ENCODE measurements at places on chromosomes 16 and 17.

DNA sequence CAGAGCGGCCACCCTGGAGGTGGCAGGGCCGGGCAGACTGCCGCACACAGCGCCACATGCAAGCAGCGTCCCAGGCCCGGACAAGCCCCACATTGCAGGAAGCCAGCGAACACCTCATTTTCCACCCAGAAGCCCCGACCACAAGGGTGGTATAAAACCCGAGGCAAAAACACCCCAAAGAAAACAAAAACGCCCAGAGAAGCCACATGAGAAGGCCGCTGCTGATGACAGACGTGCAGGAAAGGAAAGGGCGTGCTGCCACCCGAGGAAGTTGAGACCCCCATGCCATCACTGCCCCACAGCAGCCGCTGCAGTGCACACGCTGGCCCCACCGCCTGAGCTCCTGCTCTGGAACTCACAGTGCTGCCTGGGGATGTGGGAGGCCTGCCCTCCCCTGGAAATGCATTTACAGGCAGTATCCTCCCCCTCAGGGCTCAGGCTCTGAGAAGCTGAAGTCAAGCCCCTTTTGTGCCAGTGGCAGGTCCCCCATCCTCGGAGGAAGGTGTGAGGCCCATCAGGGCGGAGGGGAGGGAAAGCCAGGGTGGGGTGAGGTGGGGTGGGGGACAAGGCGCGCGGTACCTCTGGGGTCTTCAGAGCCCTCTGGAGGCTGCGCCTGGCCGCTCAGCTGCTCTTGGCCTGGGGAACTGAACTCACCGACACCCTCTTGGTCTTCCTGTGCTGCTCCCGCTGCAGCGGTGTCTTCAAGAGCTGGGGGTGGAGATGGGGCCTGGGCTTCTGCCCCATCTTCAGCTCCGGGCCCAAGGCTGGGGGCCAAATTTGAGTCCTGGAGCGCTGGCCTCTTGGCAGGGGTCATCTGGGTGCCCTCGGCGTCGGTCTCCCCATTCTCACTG is 62.0 kb downstream of the IL21R start:
- ATAC-seq, result no peak

GRCh38 chr17:48439875-48440505 is 10.0 kb upstream of the SKAP1 start:
- ATAC-seq, result no peak

DNA sequence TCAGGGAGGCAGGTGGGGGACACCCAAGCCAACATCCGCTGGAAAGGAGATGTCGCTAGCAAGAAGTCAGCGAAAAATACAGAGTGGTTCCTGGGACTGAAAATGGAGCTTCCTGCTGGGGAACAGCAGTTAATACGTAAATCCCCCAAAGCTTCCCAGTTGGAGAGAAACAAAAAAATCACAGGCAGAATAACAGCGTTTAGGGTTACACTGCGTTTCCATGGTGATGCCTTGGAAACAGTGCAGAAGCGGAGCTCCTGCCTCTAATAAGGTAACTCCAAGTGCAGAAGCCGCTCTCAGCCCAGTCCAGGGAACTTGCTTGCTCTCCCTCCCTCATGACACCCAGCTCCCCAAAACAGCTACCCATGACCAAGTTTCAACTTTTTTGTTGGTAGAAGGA is 73.4 kb downstream of the PLD6 start:
- no peak for ATAC-seq

- ATAC-seq, result no peak
Observed at GRCh38 chr16:57693550-57693949, 1.1 kb upstream of the DRC7 start.

- no peak for ATAC-seq
Observed at GRCh38 chr16:84334482-84334881, 33.9 kb upstream of the ATP2C2 start.

GRCh38 chr17:50922721-50923405 is 56.7 kb upstream of the TOB1 start:
- no peak for ATAC-seq

- ATAC-seq, result peak; percentile 66
Observed at GRCh38 chr17:5592382-5592781, 8.1 kb upstream of the NLRP1 start.

DNA sequence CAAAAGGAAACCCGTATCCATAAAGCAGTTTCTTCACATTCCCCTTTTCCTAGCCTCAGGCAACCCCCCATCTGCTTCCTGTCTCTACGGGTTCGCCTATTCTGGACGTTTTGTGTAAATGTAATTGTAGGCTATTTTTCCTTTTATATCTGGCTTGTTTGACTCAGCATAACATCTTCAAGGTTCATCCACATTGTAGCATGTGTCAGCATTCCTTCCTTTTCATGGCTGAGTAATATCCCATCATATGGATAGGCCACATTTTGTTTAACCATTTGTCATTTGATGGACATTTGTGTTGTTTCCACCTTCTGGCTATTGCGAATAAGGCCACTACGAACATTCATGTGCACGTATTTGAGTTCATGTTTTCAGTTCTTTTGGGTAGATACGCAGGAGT is 54.6 kb downstream of the FOXL1 start:
- no peak for ATAC-seq
